ENCODE measurements at places on chromosomes 7 and 10.

DNA sequence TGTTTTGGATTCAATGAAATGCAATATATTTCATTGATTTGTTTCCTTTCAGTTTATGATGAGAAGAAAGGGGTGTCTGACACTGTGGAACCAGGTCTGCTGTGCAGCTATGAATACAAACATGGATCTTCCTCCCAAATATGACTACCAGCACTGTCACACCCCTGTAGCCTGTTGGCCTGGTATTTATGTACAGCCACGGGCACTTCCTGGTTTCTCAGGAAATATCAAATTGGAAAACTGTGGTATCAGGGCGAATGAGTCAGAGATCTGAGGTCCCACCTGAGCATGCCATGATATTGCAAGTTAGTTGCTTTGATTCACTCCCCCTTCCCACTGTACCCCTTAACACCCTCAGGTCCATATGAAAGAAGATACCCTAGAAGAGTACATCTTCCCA is 87.8 kb downstream of the DNMBP start:
- DNase-seq, result no peak

DNA sequence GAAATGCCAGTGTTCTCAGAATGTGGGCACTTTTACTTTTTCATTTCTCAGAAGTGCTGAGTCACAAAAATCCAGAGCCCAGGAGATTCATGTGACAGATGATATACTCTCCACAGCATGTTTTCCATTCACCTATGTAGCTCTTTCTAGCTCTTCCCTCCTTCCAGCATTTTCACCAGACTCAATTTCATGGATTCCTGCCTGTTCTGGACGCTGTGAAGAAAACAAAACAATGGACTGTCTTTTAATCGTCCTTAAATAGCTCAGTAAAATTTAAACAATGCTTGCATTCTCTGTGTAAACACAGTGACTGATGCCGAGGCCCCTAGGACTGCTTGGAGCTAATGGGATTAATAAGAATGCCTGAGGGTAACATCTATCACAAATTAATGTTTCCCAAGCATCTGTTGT is 25.5 kb downstream of the ZNF713 start:
- DNase-seq, result peak; percentile 37

- DNase-seq, result no peak
Observed at GRCh38 chr7:116148626-116149025, 61.7 kb upstream of the TES start.

DNA sequence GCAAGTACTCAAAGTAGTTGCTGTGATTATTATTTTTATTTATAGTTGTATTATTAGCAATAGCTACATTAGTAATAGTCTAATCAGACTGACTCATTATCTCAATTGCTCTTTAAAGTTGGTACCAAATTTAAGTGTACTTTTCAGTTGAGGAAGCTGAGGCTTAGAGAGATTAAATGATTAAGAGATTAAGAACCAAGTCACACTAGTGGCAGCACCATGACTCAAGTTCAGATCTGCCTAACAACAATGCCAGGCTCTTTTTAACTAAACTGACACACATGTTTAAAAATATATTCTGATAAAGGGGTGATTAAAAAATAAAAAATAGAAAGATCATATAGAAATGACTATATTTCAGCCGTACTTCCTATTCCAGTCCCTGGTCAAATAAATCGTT is 42.0 kb downstream of the FZD1 start:
- DNase-seq, result no peak

GRCh38 chr7:28173531-28173930 is 7.1 kb downstream of the JAZF1 start:
- DNase-seq, result peak; percentile 20

GRCh38 chr7:18257711-18258110 is 230.1 kb upstream of the PRPS1L1 start:
- no peak for DNase-seq

GRCh38 chr7:30330134-30331111 is 46.0 kb downstream of the ZNRF2 start:
- DNase-seq, result no peak

GRCh38 chr10:10778959-10779358 is 238.7 kb upstream of the CELF2 start:
- DNase-seq, result no peak

GRCh38 chr10:62528441-62528840 is 154.3 kb downstream of the ZNF365 start:
- no peak for DNase-seq

All from putamen (tissue), 1 donor.